ENCODE measurements at places on chromosomes 5 and 9. TPM values are rescaled to one million over a fixed set of nuclear protein-coding genes. Genes with fewer than 3 reads are reported as not detected.

GRCh38 chr5:176401281-176402205, 13.0 kb downstream of the HIGD2A start:
- no peak for DNase-seq

GRCh38 chr9:80874276-80874675, 815.1 kb downstream of the TLE1 start:
- no peak for DNase-seq

DNA sequence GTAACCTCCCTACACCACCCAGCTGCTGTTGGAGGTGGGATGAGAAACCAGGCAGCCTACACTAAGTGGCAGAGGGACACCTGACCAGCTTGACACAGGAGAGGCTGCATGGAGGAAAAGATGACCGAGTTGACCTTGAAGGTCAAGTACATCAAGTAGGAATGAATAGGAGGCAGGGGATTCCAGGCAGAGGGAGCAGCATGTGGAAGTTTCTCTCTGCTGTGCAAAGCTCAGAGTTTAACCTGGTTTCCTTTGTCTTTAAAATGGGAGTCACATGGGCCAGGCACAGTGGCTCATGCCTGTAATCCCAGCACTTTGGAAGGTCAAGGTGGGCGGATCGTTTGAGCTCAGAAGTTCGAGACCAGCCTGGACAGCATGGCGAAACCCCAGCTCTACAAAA, 32.6 kb downstream of the SPRY4 start:
- DNase-seq: no peak

- no peak for DNase-seq
Observed at GRCh38 chr5:54672871-54673270, 155.3 kb downstream of the SNX18 start.

DNA sequence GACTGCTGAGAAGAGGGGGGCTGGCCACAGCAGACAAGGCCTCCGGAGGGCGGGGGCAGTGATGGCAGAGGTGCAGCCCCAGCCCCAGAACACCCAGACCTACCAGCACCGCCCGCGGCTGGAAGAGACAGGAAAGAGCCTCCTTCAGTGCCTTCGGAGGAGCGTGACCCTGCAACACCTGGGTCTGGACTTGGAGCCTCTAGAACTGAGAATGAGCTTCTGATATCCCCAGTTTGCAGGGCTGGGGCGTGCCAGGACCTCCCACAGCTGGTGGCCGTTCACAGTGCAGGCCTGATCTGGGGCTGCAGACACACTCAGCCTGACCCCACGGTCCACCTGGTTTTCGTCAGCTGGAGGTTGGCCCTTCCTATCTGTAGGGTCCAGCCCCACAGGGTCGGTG, 9.1 kb downstream of the LCN10 start:
- DNase-seq: no peak

DNA sequence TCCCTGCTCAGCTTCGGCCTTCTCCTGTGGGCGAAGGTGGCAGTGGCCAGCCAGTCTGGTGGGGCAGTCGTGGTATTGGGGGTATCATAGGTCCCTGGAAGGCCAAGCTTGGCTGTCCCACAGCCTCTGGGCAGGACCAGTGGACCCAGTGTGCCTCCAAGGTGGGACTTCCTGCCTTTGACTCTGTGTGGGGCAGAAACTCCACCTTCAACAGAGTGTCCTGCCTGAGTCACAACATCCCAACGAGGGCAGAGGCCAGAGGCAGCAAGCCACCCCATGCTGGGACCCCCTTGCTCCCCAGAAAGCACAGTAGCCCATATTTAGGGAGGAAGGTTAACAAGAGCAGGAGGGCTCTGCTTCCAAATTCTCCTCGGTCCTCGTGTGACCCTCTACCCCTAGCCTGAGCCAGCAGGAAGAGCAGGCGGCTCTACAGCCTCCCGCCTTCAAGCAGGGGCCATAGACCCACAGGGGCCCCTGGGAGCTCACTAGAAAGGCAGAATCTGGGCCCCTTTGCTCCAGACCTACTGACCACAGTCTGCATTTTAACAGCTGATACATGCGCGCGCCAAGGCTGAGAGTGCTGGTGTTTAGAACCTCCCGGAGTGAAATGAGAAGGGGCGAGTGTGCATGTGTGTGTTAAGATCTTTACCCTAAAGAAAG, 51.6 kb upstream of the FUBP3 start:
- DNase-seq: no peak

DNA sequence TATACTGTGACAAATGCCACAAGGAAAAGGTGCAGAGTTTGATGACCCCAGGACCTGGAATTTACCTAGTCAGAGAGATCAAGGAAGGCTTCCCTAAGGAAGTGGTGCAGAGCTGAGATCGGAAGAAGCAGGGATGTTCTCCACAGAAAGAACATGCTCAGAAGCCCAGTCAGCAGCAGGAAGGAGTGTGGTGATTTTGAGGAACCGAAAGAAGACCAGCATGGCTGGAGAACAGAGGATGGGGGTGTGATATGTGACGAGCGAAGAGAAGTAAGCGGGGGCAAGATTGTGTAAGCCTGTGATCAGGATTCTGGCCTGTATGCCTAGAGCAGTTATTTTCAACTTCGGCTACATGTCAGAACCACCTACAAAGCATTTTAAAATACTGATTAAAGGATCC, 18.7 kb upstream of the PIK3R1 start:
- DNase-seq: no peak

DNA sequence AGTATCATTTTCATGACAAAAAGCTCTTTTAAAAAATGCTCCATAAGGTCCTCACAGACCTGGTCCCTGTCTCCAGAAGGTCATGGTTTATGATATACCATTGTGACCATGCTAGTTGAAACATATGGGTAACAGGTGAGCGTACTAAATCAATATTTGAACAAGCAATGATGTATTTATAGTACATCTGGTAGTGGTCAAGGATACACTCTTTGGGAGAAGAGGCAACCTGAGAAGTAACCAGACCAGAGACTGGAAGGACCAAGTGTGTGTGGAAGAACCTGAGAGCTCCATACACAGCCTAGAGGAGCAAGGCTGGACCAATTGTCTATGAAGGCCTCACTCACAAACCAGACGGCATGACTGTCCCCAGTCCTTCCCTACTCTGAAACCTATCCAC, 55.1 kb downstream of the LHFPL2 start:
- no peak for DNase-seq

- no peak for DNase-seq
Observed at GRCh38 chr5:126368239-126368812, 54.9 kb upstream of the GRAMD2B start.

- DNase-seq: no peak
Observed at GRCh38 chr9:120389867-120390266, 190.1 kb downstream of the CDK5RAP2 start.

DNA sequence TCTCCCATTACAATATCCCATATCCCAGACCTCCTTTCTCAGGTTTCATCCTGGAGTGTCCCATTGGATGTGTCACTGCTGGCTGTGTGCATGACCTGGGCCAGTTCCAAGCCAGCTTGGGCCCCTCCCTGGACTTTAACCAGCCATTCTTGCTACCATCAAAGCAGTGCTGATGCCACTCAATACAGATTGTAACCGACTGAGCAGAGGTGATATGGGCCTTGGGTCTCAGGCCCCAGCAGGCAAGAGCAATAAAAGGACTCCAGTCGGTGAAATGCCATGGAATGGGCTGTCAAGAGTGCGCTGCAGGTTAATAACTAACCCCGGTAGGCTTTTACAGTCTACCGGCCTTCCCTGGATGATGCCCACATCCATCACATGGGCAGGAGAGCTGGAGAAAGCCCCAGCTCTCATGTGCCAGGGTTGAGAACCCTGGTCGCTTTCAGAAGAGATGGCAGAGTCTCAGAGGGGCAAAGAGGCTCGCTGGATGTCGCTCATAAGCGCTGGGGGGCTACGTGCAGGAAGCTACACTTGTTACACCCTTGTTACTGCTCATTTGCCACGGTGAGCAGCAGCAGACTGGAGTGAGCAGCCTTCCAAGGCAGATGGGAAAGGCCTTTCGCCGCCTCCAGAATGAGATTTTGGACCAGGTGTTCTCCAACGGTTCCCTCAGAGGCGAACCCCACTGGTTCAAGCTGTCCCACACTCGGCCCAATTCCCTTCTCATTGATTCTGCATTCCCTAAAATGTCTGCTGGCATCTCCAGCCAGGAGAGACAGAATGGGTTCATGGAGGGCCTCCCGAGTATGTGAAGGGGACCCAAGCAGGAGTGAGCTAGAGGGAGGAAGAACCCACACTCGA, 13.2 kb downstream of the EPB41L4B start:
- DNase-seq: no peak

DNA sequence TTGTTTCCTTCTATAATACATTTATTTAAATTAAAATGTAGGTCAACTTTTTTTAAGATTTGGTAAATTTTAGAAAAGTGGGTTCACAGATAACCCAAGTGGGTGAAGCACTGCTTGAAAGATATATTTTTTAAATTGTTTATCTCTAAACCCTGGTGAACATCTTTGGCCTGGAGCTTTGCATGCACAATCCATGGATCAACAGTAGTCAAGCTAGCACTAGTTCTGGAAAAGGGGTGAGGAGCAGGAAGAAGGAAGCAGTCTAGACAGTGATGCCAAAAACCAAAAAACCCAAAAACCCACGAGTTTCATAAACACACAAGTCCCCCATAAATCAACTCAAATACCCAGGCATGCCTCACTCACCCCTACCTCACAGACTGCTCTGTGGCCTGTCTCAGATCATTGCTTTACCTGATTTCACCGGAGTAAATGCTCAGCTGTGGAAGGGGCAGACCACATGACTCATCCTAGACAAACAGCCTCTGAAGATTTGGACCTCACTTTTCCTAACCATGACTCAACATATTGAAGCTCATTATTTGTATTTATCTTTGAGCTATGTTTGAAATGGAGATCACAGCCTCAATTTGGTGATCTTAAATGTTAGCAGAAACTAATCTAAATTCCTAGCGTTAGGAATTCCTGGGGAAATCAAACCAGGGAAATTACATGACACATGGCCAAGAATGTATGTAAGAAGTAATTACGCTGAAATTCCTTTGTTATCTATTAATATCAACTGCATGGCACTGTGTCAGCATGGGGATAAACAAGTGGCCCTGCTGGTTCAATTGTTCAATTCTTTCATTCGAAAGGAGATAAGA, 149.6 kb downstream of the ZNF608 start:
- no peak for DNase-seq

GRCh38 chr9:112006361-112007020, 109.9 kb downstream of the UGCG start:
- DNase-seq: no peak

DNA sequence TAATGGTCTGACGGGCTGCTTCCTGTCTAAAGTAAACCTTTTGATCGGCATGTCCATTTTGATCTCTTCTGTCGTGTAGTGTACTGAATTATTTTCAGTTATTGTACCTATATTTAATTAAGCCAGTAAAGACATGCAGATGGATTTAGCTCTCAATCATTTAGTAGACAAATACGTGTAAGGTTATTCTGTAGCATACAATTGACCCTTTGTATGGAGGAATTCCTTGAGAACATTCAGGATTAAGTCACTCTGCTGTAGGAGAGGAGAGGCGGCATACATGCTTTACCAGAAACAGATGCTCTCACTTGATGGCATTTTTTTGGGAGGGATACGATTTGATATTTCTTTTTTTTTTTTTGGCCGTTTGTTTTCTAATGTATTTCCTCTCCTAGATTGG, 141.0 kb downstream of the PBX3 start:
- DNase-seq: no peak

DNA sequence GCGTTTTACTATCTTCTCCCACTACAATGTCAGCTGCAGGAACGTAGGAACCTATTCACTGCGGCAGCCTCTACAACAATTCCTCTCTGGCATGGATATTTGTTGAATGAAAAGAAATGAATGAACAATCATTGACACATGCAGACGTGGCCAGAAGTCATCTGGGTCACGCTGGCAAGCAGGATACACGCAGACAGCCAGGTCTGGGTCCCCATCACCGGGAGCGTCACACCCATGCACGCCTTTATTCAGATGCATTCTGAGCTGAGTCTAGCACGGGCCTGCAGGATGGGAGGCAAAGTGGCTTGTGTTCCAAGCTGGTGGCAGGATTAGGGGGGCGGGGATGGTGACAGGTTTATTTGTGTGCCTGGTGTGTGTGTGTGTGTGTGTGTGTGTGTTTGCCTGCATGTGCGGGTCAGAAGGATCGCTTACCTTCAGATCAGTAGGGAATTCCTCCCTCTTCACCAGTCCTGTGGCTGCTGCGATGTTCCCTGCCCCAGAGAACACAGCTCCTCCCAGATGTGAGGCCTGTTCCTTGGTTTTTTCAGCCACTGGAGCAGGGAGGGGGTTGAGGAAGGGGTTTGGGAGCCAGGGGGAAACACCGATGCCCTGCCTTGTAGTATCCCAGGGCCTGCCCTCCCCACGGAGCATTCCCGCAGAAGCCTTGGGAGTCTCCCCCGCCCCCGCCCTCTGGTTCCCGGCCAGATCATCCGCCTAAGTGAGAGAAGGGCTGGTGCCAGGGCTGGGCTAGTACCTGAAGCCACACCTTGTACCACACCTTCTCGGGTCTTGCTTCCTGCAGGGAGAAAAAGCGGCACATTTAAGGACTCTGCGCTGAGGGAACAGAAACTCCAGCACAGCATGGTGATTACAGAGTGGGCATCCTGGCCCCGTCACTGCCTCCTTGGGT, 4.1 kb downstream of the SNCB start:
- no peak for DNase-seq

DNA sequence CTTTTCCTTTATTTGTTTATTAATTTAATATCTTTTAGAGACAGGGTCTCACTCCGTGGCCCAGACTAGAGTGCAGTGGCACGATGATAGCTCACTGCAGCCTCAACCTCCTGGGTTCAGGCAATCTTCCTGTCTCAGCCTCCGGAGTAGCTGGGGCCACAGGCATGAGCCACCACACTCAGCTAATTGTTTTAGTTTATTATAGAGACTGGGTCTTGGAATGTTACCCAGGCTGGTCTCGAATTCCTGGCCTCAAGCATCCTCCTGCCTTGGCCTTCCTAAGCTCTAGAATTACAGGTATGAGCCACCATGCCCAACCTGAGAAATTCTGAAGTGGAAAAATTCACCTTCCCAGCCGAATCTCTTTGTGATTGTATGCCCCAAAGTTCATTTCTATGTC, 139.4 kb upstream of the SLC12A2 start:
- no peak for DNase-seq

- no peak for DNase-seq
Observed at GRCh38 chr9:129306318-129306973, 128.4 kb upstream of the IER5L start.

- no peak for DNase-seq
Observed at GRCh38 chr9:89714321-89714720, 109.5 kb downstream of the GADD45G start.

- DNase-seq: no peak
Observed at GRCh38 chr9:90890146-90890810, 88.7 kb downstream of the SYK start.

- DNase-seq: peak; percentile 41
Observed at GRCh38 chr5:175696139-175696854, 38.4 kb downstream of the HRH2 start.

DNA sequence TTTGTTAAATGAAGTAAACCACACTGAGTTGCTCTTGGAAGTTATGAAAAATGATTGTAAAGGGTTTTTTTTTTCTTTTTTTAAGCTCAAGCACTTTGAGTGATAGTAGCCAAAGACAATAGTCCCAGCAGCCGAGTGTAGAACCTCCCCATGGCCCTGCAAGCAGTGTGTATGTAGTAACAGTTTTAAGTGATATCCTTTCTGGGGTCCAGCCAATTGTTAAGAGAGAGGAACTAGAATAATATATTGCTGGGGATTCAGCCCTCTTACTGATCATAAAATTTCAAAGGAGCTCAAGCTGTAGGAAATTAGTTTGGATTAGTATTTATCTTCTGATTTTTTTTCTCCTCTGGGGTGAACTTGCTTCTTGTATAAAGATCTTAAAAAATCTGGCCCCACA, 43.2 kb downstream of the NPR3 start:
- no peak for DNase-seq

The GEMIN5 gene
- 14.1 TPM for total RNA-seq

The RASGEF1C gene
- total RNA-seq: 0.58 TPM

The ANGPTL2 gene
- 11.4 TPM for total RNA-seq

The HCN1 gene
- total RNA-seq: 0.20 TPM

The TRMO gene
- 81.6 TPM for total RNA-seq

The SMC5 gene
- total RNA-seq: 38.0 TPM
